ENCODE measurements at places on chromosomes 13 and 19.

DNA sequence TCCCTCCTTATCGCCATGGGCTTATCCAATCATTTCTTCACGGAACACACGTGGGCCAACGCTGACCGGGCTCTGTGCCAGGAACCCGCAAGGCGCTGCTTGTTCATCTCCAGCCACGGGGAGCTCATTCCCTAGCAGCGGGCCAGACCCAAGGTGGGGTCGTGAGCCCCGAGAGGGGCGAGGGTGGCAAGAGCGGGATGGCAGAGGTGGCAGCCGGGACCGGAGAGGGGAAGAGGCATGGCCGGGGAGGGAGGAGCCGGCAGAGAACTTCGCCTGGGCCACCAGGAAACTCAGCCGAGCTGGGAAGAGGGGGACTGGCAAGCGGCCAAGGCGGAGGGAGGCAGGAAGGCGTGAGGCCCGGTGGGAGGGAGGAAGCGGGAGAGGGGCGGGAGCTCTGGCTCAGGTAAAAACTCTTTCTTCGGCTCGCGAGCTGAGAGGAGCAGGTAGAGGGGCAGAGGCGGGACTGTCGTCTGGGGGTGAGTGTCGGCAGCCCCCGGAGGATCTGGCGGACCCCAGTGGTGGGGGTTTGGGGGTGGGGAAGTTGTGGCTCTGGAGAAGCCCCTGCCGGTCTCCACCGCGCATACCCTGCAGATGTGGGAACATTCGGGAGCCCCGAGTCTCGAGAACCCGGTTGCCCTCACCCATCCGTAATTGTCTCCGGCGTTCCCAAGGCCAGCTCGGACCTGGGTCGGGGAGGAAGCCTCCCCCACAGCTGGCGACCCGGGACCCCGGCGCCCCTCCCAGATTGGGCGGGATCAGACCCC, at the start of gene B3GNT3:
TSS of gene B3GNT3 (plus strand) at position 408 of the 764 bp plus-strand sequence. CDS start 12,670 bp downstream, outside the sequence.
- no peak for DNase-seq

DNA sequence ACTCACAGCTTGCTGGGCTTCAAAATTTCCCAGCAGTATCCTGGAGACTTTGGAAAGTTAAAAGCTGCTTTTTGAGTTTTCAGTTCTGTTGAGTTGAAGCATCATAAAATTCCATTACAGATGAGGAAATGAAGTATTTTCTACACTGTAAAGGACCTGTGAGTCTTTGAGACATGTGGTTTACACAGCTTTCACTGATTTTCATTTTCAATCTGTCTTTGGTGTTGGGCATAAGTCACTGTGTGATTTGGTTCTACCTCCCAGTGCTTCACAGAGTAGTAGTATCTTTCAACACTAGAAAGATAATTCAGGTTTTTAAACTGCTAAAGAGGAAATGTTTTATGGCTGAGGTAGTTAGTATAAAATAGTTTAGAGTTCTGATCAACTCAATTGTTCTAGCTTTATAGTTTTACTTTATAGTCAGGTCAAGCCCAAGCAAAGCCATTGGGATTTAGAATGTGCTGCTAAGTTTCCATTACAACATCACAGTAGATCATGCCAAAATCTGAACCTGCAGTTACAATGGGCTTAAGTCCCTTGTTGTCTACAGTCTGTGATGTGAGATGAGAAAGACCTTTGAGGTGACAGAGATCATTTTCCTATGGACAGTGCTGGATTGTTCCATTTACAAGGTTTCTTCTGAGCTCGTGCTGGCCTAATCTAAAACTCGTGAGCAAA, 161.6 kb downstream of the FLT1 start:
- DNase-seq, result no peak

DNA sequence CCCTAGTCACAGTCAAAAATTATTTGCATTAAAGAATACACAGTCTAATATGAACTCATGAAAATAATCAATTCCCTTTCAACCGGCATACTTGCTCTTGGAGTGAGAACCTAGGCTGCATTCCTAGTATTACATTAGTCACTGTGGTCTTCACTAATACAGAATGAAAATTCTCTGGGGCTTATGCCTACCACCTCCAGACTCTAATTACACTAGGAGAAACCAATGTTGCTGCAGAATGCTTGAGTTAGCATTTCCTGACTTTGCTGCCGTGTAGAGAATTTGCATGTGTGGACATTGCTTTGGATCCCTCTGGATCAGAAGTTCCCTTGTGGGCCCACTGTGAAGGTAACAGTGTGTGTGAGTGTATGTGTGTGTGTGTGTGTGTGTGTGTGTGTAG, 87.8 kb downstream of the CCNA1 start:
- DNase-seq, result no peak

GRCh38 chr19:14511229-14511593, 7.0 kb downstream of the DNAJB1 start:
- no peak for DNase-seq

DNA sequence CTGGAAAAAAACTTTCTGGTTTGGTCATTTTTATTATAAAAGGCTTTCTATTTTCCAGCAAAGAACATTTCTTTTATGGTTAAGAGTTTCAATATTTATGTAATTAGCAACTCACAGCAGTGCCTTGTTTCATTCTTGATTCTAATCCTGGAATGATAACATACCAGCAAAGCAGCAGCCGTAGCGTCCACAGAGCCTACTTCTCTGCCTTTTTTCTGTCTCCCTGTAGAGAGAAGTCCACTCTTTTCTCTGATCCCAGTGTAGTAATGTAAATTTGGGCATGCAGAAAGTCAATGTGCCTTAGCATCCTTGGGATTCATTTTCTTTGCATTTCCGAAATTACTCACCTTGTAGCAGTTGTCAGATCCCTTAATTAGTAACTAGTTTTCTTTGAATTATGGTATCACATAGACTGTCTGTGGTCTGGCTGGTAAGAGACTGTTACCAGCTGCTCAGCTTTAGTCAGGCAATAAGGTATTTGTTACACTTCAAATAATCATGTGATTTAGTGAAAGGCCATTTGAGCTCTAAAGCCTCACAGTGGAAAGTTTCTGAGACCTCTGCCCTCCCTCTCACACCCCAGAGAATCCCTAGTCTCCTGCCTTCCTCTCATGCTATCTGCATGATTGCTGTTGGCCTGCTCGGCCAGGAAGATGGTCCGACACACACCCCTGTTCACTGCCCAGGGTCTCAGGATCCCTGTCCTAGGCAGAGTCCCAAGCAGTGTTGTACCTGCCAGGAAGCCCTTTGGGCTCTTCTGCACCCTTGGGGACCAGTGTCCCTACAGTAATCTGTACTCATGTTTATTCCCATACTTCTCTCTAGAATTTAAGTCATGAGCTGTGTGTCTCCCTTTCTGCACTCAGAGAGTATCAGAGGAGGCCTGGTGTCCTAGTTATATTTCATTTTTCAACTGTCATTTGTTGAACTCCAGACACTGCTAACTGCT, 86.3 kb downstream of the LRCH1 start:
- DNase-seq, result no peak

GRCh38 chr19:3969435-3970312, 1.2 kb downstream of the DAPK3 start:
- no peak for DNase-seq

- no peak for DNase-seq
Measured at GRCh38 chr13:90239130-90239529, 1108.4 kb upstream of the MIR17HG start.

DNA sequence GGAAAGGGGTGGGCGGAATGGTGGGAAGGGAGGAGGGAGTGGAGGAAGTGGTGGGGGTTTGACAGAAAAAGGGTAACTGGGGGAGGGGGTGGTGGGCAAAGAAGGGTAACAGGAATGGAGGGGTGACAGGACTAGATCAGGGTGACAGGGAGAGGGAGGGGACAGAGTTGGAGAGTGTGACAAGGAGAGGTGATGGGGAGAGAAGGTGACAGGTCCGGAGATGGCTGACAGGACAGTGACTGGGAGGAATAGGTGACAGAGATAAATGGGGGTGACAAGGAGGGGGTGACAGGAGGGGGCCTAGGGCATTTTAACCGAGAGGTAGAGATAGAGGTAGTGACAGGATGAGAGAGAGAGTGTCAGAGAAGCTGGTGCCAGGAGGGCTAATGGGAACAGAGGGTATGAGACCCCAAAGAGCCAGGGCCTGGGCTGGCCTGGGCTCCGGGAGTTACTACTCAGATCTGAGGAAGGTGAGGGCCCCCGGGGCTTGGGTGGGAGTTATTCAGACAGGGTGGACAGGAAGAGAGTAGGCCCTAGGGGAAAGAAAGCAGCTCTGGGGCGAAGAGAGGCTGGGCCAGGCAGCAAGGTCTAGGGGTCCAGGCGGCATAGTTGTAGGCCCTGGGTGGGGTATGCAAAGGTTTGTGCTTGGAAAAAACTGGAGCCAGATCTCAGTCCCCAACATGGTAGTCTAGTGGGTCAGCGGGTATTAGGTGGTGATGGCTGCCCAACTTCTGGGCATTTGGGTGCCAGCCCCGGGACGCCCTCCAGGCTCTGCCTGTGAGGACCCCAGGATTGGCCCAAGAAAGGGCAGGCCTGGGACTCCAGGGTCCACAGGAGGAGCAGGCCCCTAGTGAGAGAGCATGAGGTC, 660 bp downstream of the CIC start:
- no peak for DNase-seq

GRCh38 chr19:40377876-40378385, 12.1 kb downstream of the HIPK4 start:
- no peak for DNase-seq

DNA sequence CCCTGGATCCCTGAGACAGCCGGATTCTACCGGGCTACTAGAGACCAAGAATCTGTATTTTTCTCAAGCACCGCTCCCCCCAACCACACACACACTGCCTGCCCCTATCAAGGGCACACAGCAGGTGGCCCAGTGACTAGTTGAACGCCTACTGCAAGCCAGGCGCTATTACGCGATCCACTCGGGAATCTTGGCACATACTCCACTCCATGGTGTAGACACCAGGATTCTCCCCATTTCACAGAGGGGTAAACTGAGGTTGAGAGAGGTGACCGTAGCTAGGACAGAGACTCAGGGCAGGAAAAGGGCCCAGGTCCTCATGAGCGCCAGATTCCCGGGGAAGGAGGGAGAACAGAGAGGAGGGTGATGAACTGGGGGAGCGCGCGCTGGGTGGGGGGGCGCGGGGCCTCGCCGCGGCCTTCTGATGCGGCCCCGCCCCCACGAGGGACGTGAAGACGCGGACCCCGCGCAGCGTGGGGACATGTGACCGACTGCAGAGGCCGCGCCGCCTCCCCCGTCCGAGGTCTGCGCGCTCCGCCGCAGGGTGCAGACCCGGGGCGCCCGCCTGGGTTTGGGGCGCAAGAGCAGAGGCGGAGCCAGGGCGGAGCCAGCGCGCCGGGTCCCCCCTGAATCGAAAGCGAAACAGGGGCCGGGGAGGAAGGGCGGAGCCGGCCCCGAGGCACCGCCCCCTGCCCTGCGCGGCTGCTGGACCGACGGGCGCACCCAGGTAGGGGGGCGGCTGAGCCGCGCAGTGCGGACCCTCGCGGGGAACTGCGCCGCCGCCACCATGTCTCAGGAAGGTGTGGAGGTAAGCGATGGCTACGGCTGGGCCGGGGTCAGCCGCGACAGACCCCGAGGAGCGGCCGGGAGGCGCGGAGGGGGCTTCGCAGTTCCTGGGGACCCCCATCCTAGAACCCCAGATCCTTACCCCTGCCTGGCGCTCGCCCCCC, at the start of gene SHFL:
TSS of gene SHFL (plus strand) at position 677 of the 950 bp plus-strand sequence. CDS start at position 788, 111 bp downstream.
- DNase-seq, result no peak

GRCh38 chr13:99991013-99991827, 9.6 kb downstream of the ZIC2 start:
- DNase-seq, result no peak

GRCh38 chr19:36256064-36256463, 41.2 kb downstream of the ZNF146 start:
- no peak for DNase-seq

GRCh38 chr19:30676990-30677679, 305.0 kb downstream of the ZNF536 start:
- no peak for DNase-seq

DNA sequence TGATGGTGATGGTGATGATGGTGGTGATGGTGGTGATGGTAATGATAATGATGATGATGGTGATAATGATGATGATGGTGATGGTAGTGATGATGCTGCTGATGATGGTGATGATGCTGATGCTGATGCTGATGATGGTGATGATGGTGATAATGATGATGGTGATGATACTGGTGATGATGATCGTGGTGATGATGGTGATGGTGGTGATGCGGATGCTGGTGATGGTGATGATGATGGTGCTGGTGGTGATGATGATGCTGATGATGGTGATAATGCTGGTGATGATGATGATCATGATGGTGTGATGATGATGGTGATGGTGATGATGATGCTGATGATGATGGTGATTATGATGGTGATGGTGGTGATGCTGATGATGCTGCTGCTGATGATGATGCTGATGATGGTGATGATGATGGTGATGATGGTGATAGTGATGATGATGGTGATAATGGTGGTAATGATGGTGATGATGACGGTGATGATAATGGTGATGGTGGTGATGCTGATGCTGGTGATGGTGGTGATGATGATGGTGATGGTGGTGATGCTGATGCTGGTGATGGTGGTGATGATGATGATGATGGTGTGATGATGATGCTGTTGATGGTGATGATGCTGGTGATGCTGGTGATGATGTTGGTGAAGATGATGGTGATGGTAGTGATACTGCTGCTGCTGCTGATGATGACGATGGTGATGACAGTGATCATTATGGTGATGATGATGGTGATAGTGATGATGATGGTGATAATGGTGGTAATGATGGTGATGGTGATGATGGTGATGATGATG, 62.8 kb downstream of the ZNF536 start:
- DNase-seq, result no peak

GRCh38 chr13:113526466-113527220, 36.1 kb upstream of the DCUN1D2 start:
- DNase-seq, result no peak

DNA sequence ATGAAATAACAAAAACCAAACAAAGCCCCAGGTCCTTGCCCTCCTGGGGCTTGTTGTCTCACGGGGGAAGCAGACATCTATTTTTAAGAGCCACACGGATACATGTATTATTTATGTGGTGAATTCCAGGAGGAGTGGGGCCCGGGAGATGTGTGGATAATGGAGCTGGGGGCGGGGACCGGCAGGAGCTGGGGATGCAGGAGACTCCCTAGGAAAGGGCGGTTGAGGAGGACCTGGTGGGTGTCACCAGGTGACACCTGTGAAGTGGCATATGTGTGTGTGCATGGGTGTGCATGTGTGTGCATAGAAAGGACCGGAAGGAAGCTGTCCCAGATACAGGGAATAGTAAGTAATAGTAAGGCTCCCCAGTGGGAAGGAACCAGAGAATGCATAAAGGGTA, 148.9 kb downstream of the URI1 start:
- no peak for DNase-seq

DNA sequence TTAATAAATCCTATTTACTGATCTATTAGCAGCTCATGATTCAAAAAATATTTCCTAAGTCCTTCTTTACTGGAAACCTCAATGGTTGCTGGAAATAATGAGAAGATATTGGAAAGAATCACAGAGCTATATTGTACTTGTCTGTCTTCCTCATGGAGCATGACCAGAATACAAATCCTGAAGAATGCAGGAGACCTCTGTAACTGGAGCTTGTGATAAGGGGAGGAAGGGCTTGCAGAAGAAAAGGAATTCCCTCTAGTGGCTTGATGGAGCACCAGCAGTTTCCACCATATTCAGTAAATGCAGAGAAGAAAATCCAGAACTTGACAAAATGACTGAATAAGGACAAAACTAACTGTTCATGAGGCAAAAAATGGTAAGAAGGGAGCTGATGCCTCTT, 1333.1 kb downstream of the EFNB2 start:
- DNase-seq, result no peak

GRCh38 chr19:44951179-44952159, 3.7 kb upstream of the CLPTM1 start:
- DNase-seq, result peak; percentile 68

- no peak for DNase-seq
Measured at GRCh38 chr13:31105020-31105795, 56.5 kb downstream of the HSPH1 start.

All from iPS DF 6.9 (cell line).